ENCODE measurements at places on chromosomes 7 and 10.

DNA sequence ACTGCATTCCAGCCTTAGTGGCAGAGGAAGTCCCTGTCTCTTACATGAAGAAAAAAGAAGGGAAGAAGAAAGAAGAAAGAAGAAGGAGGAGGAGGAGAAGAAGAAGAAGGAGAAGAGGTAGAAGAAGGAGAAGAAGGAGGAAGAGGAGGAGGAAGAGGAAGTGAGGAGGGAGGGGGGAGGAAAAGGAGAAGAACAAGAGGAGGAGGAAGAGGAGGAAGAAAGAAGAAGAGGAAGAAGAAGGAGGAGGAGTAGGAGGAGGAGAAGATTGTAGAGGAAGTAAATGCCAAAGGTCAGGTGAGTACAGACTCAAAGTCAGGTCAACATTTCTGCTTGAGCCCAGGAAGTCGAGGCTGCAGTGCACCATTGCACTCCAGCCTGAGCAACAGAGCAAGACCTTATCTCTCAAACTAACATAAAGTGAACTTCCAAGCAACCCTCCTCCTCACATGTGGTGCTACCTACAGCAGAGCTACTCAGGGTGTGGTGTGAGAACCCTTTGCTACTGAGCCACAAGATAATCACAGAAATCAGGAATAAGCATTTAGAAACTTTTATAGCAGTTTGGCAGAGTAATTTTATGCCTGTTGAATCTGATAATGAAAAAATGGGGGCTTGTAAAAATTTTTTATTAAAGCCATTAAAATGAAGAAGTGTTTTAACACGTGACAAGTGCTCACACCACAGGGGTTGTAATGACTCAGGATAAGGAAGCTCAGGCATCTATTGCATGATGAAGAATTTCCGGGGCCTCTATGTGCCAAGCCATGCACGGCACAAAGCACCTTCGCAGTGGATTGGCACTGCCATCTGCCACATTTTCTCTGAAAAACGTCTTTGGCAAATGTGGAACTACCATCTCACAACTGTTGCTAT is 224.9 kb upstream of the AUTS2 start:
- peak; percentile 5 for DNase-seq

DNA sequence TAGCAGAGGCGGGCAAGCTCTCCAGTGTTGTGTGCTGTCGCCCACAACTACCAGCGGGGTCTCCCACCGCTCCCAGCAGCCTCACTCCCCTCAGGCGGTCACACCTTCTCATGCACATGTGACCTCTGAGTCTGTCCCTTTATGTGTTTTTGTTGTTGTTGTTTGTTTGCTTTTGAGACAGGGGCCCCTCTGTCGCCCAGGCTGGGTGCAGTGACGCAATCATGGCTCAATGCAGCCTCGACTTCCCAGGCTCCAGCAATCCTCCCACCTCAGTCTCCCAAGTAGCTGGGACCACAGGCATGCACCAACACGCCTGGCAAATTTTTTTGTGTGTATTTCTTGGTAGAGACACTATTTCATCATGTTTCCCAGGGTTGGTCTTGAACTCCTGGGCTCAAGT is 1.5 kb downstream of the CPSF4 start:
- DNase-seq, result peak; percentile 33

- peak; percentile 67 for DNase-seq
These were observed 14.2 kb upstream of the SVIL start for GRCh38 chr10:29648983-29649268.

GRCh38 chr7:112084520-112084971 is 121.7 kb downstream of the DOCK4 start:
- DNase-seq, result peak; percentile 77

DNA sequence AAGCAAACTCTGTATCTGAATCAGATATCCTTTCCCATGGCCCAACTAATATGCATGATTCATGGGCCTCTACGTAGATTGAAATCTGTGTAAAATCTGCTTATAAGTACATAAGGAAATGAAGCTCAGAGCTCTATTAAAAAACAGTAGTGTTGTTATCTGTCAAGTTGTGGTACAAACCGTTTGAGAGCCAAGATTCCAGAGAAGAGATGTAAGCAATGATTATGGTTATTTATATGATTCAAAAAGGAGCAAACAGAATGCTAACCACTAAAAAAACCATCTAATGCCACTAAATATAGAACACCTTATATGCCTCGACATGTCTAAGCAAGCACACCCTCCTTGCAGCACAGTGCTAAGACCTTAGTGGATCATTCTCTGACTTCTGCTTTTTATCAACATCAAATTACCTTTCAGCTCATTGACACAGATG is 26.6 kb downstream of the RPP38 start:
- peak; percentile 98 for DNase-seq

DNA sequence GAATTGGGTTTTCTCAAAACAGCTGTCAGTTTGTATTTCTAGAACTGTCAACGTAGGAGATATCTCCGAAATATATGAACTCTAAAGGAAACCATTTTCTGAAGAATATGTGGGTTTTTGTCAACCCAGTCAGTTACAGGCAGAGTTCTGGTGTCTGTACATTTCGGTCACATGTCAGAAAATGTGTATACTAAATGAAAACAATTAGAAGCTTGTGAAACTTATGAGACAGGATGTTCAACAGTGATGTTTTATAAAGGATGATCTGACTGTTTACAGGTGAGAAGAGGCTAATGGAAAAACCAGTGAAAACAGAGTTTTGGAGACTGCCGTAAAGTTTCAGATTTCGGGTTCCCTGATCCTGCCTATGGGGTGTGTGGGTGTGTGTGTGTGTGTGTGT is 6.2 kb downstream of the JAZF1 start:
- DNase-seq, result no peak

DNA sequence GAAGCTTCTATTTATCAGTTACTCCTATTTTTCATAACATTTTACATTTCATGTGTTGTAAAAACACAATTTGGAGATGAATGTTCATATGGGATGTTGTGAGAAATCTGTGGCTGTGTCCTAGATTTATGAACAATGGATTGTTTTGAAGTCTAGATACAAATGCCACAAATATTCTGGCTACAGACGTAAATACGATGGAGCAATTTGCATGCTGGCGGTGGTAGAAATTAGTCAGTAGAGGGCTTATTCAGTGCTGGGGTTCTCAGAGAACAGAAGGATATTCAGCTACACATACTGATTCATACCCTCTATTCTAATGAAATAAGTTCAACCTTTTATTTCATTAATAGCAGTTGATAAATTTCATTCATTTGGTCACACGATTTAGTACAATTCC is 48.8 kb downstream of the PLPP4 start:
- peak; percentile 66 for DNase-seq

GRCh38 chr7:156058248-156058647 is 246.0 kb upstream of the SHH start:
- DNase-seq, result no peak

- DNase-seq, result peak; percentile 67
These were observed 237.8 kb downstream of the ZMYND11 start for GRCh38 chr10:373015-373414.

DNA sequence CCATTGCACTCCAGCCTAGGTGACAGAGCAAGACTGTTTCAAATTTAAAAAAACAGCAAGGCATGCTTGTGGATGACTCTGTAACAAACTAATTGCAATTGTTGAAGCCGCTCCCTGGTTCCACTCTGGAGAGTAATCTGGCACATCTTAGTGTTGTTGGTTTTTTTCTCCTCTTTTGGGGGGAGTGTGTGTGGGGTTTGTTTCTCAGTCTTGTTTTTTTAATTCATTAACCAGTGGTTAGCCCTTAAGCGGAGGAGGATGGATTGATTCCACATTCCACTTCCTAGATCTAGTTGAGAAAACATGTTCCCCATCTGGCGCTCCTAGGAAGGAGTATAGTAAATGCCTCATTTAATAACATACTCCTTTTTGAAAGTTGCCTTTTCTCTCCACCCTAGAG is 8.6 kb upstream of the ZNF713 start:
- DNase-seq, result no peak

GRCh38 chr7:116577320-116577871 is 52.6 kb downstream of the CAV1 start:
- DNase-seq, result peak; percentile 47

GRCh38 chr7:155358948-155359712 is 61.5 kb downstream of the INSIG1 start:
- no peak for DNase-seq

GRCh38 chr10:3068201-3068967 is 1.0 kb downstream of the PFKP start:
- peak; percentile 72 for DNase-seq

DNA sequence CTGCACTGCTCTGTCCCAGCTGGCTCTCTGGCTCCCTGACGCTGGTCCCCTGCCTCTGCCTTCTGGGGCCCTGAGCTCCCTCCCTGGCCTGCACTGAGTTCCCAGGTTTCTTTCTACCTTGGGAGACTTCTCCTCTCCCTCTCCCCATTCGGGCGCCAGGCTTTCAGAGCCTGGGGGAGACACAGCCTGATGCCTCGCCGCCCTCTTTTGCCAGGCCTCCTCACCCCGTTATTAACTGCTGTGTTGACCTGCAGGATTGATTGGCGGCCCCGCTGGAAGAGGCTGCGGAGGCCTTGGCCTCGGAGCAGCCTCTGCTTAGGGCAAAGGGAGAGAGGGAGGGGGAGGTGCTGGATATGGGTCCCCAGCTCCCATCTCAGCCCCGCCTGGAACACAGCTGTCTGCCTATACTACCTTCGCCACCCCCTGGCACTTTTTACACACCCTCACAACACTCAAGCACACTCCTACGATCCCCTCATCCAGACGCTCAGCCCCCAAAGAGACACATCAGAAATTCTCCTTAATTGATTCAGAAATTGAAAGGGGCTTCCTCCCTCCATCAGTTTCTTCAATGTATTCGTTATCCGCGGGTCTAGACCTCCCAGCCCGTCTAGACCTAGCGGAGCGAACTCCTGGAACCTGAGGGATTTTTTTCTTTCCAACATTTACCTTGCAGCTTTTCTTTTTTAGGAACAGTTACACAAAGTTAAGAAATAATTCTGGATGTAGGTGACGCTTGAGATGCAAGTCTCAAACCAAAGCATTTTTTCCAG is 7.1 kb upstream of the PAX2 start:
- no peak for DNase-seq

- no peak for DNase-seq
These were observed 584 bp upstream of the ZMIZ1 start for GRCh38 chr10:79068203-79068561.

DNA sequence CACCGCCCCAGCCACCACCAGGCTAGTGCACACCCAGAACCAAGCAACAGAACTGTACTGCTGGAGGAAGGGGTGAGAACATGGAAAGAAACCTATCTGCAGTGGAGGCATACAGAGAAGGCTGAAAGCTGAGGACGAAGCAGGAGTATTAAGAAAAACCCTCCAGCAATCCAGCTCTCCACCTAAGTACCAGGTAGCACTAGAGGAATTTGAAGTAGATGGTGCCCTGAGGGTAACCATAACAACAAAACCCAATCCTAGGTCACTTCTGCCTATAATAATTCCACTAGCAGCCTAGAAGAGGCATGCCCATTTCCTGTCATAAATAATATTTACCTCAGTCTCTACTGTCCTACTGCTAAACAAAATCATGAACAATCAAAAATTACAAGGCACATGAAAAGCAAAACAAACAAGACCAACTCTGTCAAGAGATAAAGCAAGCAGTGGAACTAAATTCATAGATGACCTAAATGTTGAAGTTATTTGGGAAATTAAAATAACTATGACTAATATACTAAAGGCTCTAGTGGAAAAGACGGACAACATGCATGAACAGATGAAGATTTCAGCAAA is 51.1 kb downstream of the HYCC1 start:
- no peak for DNase-seq

- no peak for DNase-seq
These were observed 18.9 kb upstream of the VPS37D start for GRCh38 chr7:73648593-73649332.

- DNase-seq, result no peak
These were observed 23.6 kb downstream of the MKRN1 start for GRCh38 chr7:140455743-140456142.

GRCh38 chr10:97154162-97154561 is 31.6 kb downstream of the SLIT1 start:
- no peak for DNase-seq

GRCh38 chr10:105837951-105838350 is 1196.9 kb downstream of the SORCS3 start:
- DNase-seq, result peak; percentile 18

GRCh38 chr7:38215115-38215514 is 37.1 kb downstream of the STARD3NL start:
- no peak for DNase-seq

DNA sequence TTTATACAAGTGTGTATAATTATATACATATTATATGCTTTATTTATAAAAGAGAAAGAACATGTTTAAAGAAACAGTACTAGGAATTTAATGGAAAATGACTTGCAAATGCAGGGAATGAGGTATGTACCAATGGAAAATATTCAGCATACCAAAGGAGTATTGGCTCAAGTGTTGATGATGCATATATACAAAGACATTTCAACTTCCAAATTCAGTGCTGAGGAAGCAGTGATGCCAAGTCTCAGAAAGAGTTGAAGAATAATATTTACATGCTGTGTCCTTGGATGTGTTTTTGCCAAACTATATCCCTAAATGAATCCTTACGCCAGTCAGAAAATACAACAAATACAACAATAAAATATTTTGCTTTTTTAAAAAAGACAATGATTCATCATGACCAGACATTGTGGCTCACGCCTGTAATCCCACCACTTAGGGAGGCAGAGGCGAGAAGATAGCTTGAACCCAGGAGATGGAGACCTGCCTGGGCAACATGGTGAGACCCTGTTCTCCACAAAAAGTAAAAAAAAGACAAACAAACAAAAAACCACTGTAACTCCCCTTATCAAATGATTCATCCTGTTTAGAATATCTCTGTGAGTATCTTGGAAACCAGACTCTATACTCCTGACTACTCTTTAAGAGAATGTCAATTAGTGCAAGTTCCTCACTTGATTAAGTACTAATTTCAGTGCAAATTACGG is 157.2 kb downstream of the CHRM2 start:
- peak; percentile 85 for DNase-seq

- no peak for DNase-seq
These were observed 3.9 kb downstream of the PPP1R17 start for GRCh38 chr7:31690935-31691334.

- DNase-seq, result no peak
These were observed 17.3 kb downstream of the CYP2E1 start for GRCh38 chr10:133544506-133544905.

DNA sequence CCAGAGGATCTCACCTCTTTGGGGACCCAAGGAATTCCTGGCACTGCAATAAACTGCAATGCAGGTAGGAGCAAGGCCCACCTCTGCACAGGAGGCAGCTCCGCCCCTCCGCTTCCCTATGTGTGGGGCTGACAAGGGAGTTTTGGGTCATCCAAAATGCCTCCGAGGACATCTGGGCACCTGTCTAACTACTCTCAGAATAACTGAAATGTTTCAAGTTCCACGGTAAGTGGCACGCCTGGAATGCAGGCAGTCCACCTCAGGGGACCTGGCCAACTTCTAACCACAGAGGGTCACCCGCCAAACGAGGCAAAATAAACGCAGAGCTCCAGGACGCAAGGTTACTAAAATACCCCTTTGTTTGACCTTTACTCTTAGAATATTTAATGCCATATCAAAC is 102.5 kb downstream of the FGFR2 start:
- no peak for DNase-seq

- DNase-seq, result no peak
These were observed 212.3 kb downstream of the FANK1 start for GRCh38 chr10:126108693-126109092.

GRCh38 chr7:50479743-50480517 is 29.8 kb upstream of the FIGNL1 start:
- no peak for DNase-seq

GRCh38 chr7:127782075-127782474 is 130.1 kb downstream of the SND1 start:
- no peak for DNase-seq

Data from iris pigment epithelial cell (primary cell).